Activated CD4-positive, alpha-beta T cell treated with anti-CD3 and anti-CD28 coated beads, Interleukin-2, amount 50 U/mL, for 4 hours (primary cell): ENCODE measurements at places on chromosomes 12 and 14.

DNA sequence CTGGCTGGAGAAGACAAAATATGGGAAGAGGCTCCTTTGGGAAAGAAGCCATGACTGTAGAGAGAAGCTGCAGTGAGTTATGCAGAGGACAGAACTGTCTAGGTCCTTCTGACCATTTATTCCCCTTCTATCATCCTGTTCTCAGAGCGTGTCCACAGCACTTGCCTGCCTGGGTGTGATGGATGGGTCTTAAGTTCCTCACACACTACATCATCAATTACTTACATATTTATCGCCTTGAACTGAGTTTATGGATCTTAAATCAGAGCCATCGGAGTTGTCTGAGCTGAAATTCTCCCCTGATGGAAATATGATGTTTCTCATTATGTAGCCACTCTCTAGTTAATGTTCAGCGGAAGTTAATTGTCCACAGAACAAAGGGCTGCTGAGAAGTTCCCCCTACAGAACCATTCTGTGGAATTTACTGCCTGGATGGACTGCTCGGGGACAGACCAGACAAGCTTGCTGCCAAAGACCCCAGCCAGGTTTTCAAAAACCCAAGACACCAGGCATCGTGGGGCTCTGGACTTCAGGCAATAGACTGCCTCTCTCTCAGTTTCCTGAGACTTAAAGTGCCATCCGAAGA is 232.5 kb upstream of the NOS1 start:
- no peak for DNase-seq

DNA sequence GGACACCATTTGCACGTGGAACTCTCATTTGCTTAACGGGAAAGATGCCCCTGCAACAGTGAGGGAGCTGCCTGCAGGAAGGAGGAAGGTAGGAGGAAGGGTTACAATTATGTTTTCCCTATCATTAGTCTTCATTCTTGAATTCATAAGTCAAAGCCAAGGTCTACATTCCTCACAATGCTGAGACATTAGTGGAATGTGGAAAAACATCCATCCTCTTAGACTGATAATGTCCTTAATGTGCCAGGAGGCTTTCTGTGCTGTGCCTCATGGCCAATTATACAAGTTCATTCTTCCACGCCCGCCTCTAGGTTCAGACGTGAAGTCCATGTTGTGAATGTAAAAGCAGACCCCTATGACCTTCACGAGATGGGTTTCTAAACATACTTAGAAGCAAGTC is 1212.4 kb upstream of the TMEM132C start:
- DNase-seq: no peak

DNA sequence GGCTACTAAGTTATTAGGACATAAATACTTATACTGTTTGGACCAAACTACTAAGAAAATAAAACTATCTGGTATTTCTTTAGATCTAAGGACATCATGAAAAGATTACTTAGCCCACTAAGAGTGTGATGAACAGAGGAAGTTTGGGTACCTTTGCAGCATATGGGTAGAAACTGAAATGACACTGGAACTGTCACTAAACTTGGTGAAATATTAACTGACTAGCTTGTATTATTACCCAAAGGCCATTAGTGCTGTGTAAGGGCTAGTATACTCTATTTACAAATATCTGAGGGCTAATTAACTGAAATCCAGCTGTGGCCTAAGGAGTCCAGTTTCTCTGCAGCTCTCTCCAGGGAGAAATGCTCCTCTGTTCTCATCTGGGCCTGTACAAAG is 45.5 kb downstream of the PAWR start:
- no peak for DNase-seq

DNA sequence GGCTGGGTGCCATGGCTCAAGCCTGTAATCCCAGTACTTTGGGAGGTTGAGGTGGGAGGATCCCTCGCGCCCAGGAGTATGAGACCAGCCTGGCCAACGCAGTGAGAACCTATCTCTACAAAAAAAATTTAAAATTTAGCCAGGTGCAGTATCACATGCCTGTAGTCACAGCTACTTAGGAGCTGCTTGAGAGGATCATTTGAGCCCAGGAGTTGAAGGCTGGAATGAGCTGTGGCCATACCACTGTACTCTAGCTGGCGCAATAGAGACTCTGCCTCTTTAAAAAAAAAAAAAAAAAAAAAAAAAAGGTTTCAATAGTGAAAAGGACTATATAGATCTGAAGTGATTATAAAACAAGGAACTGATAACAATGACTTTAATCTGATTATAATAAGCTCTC is 13.5 kb downstream of the PSMA3 start:
- no peak for DNase-seq

GRCh38 chr12:132380641-132381040 is 51.3 kb upstream of the GALNT9 start:
- no peak for DNase-seq

DNA sequence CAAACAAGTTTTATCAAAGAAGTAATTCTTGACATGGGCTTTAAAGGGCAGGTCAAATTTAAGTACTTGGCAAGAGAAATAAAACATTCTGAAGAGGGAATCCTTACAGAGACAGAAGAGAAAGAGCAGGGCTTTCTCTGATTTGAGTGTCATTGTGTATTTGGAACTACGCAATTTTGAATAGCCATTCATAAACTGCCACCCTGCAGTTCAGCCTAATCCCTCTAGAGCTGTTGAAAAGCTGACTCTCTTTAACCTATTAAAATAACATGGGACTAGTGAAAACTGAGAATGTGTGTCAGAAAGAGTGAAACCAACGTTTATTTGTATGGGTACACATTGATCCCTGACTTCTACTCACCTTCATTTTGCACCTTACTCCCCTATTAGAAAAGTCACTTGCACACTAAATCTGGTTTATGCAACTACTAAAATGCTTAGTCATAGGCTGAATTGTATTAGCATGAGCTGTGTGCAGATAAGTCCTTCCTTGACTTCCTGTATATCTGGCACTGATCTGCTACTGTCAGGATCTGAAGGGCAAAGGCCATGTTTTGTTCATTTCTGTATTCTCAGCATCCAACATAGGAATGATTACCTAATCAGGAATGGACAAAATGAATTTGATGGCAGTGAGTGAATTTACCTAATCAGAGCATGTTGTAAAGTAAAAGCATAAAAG is 458.9 kb downstream of the NOVA1 start:
- no peak for DNase-seq

DNA sequence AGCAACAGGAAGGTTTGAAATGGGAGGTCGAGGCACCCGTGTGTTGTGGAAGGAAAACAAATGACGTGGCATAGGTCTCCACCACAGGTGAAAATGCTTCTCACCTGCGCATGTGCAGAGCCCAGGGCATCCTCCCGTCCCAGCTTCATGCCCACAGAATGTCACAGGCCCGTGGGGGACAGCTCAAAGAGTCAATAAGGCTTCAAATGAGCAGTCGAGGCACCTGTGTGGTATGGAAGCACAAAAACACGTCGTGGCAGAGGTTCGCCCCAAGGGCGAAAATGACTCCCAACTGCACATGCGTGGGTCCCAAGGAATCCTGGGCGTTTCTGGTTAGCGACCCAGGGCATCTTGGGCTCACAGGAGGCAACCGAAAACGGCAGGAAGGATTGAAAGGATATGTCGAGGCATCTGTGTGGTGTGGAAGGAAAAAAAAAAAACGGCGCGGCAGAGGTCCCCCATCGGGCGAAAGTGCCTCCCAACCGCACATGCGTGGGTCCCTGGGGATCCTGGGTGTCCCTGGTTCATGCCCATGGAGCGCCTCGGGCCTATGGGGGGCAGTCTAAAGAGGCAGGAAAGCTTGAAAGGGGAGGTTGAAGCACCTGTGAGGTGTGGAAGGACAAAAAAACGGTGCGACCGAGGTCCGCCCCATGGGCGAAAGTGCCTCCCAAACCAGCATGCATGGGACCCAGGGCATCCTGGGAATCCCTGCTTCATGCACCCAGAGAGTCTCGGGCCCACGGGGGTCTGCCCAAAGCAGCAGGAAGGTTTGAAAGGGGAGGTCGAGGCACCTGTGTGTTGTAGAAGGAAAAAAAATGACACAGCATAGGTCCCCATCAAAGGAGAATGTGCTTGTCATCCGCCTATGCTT is 578.5 kb downstream of the ALG10 start:
- DNase-seq: no peak

GRCh38 chr14:74019408-74020137 is 424 bp downstream of the BBOF1 start:
- no peak for DNase-seq

- no peak for DNase-seq
These were observed 59.6 kb downstream of the FIGNL2 start for GRCh38 chr12:51788876-51789275.

- no peak for DNase-seq
These were observed 17.7 kb downstream of the C12orf71 start for GRCh38 chr12:27064397-27065342.

GRCh38 chr12:93336291-93336741 is 41.4 kb upstream of the NUDT4 start:
- DNase-seq: no peak

DNA sequence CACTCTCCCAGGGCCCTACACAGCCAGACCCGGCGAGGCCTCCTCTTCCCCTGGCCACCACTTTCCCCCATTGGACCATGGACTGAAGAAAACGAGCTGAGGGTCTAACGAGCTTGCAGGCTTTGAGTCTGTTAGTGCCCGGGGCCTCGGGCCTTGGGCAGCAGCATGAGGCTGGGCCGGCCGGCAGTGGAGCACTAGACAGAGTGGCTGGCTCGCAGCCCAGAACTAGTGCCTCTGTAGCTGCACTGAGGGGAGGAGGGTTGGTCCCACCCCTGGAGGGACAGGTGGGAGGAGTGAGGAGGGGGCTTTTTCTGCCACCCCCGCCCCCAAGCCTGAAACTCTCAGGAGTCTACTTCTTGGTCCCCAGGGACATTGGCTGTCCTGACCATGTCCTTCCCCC is 38.7 kb downstream of the SLC6A12 start:
- no peak for DNase-seq
